ENCODE measurements at places on chromosomes 11 and 22. TPM values are rescaled to one million over a fixed set of nuclear protein-coding genes. Genes with fewer than 3 reads are reported as not detected.
A peak's percentile ranks its signal among the peaks of the same experiment; 100 is the strongest.

Gene GRK3
- 12.2 TPM for total RNA-seq

GRCh38 chr11:123451183-123451781, 21.2 kb downstream of the GRAMD1B start:
- no peak for DNase-seq

DNA sequence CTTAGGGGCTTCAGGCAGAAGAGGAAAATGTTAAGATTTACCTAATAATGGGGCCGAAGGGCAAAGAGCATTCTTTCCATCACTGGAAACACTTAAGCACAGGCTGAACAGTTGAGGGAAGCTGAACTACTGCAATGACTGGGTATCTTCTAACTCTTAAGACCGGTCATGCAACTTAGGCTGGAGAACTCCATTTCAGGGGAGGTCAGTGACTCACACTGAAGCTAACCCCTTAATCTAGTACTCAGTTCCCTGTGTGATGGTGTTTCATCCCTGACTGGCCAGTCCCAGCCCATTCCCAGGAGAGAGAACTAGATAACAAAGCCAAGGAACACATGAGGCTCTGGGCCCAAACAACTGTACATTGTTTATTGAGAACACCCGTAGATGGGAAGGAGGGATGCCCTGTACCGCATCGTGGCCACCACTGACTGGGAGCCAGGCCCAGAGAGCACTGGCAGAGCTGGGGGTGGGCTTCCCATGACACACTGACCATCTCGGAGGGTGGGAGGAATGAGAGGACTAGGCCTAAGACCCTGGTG, 10.5 kb downstream of the RPL27A start:
- DNase-seq = peak; percentile 9

- DNase-seq = no peak
Observed at GRCh38 chr11:82994604-82995230, 77.0 kb downstream of the RAB30 start.

- DNase-seq = peak; percentile 72
Observed at GRCh38 chr22:20606041-20606783, 98.8 kb downstream of the MED15 start.

DNA sequence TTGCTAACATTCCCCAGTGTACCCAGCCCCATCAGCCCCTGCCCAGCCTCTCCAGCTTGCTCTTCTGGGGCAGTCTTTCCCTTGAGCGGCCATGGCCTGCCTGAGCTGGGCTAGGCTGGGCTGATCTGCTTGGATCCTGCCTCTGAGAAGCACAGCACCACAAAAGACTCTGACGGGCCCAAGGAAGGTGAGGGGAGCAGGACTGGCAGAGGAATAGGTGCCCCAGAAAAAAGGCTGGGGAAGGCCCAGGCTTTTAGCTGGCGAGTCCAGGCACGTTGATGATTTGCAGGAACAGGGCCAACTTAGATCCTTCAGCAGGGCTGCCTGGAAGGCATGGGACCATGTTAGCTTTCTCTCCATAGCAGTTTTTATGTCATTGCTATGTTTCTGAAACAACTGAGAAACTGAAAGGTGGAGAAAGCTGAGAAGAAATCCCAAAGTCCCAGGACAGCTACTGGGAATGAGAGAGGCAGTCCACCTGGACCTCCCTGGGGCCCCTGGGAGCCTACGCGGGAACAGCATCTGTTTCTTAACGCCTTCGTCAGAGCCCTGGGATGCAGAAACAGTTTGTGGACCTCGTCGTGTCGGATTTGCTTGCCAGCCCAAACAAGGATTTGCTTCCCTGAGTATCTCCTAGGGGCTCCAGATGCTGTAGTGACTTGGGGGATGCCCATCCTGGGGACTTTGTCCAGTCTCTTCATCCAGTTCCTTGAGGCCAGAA, 24.4 kb upstream of the FXYD6 start:
- peak; percentile 50 for DNase-seq

GRCh38 chr11:105148241-105148640, 8.7 kb upstream of the CARD18 start:
- DNase-seq = no peak

- no peak for DNase-seq
Observed at GRCh38 chr22:41731609-41732008, 32.3 kb downstream of the MEI1 start.

GRCh38 chr11:64250415-64251015, 815 bp upstream of the PLCB3 start:
- no peak for DNase-seq
